COLO829 (cell line): ENCODE measurements at places on chromosomes 16 and 17.

- peak; percentile 69 for DNase-seq
Measured at GRCh38 chr17:44350733-44351226, 5.7 kb downstream of the GRN start.

- no peak for DNase-seq
Measured at GRCh38 chr16:79162977-79163376, 437.6 kb downstream of the MAF start.

DNA sequence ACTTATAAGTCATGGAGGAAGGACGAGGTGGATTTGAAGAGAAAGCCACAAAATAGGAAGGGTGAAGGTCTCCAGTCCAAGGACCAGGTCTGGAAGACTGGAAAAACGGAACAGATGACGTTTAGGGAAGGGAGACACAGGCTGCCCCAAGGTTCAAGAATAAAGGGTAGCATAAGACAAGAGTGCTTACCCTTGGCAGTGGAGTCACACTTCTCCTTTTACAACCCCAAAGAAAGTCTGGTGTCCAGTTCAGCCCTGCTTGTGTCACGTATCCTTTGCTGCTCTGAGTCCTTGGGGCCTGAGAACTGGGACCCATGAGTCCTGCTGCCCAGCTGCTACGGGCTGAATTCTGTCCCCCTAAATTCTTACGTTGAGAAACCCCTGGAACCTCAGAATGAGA lies 13.0 kb upstream of the GGA2 start:
- no peak for DNase-seq

GRCh38 chr17:29169806-29170591 lies 10.2 kb downstream of the MYO18A start:
- no peak for DNase-seq

DNA sequence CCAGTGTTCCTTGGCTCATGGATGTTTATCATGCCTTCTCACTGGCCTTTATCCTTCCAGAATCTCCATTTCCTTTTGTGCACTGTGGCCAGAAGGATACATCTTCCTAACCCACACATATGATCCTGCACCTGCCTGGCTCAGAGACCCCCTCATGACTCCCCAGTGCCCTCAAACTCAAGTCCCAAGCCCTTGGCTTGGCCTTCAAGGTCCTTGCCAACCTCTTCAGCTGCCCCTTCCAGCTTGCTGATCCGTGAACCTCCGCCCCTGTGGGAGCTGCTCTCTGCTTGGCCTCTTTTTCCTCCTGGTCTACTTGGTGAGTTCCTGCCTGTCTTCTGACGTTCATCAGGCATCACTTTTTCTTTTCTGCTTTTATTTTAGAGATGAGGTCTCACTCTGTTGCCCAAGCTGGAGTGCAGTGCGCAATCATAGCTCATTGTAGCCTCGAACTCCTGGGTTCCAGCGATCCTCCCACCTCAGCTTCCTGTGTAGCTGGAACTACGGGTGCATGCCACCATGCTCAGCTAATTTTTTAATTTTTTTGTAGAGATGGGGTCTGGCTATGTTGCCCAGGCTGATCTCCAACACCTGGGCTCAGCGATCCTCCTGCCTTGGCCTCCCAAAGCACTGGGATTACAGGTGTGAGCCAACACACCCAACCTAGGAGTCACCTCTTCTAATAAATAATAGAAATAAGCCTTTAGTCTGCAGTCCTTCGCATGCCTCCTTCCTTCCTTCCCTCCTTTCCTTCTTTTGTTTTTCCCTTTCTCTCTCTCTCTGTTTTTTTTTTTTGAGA lies 2.5 kb upstream of the PYCARD start:
- no peak for DNase-seq

DNA sequence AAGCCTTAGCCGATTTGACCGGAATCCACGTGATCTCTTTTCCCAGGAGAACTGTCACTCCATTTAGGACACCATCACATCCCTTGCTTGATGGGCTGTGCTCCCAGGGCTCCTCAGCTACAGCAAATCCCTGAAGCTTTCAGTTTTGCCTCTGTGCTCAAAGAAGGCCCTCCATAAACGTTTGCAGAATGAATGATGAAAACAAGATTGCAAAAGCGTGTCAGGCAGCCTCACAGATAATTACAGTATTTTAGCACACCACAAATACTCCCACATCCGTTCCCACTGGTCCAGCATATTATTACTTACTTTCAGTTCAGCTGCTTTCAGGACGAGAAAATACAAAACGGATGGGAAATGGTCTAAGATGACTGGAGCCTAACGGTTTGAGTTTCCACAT lies 84.6 kb downstream of the USP31 start:
- DNase-seq: no peak
